ENCODE measurements at places on chromosomes 2 and 18. TPM values are rescaled to one million over a fixed set of nuclear protein-coding genes. Genes with fewer than 3 reads are reported as not detected.

GRCh38 chr2:62586981-62587380 lies 81.0 kb upstream of the TMEM17 start:
- no peak for DNase-seq
- H3K27ac ChIP-seq, result no peak overlapping the region
- H3K4me3 ChIP-seq, result no peak overlapping the region
- no peaks in the 10 kb centered on the region for H3K36me3 ChIP-seq

- no peak overlapping the region for H3K27ac ChIP-seq
- no peaks in the 10 kb centered on the region for H3K4me1 ChIP-seq
- DNase-seq, result no peak
Measured at GRCh38 chr2:106800976-106801655, 84.9 kb downstream of the ST6GAL2 start.

GRCh38 chr2:188869550-188869949 lies 104.6 kb upstream of the COL3A1 start:
- no peaks in the 10 kb centered on the region for H3K4me1 ChIP-seq
- H3K4me3 ChIP-seq, result no peak overlapping the region
- H3K36me3 ChIP-seq, result no peaks in the 10 kb centered on the region
- no peak overlapping the region for H3K27ac ChIP-seq

GRCh38 chr18:53566626-53567025 lies 657.8 kb downstream of the MBD2 start:
- H3K4me1 ChIP-seq, result no peaks in the 10 kb centered on the region
- peaks cover 3% of the 10 kb centered on the region for H3K27me3 ChIP-seq
- no peaks in the 10 kb centered on the region for H3K36me3 ChIP-seq

GRCh38 chr2:225004597-225004996 lies 37.7 kb downstream of the DOCK10 start:
- H3K27ac ChIP-seq, result peak overlapping the region; percentile 80
- DNase-seq, result no peak
- peaks cover 12% of the 10 kb centered on the region for H3K36me3 ChIP-seq

DNA sequence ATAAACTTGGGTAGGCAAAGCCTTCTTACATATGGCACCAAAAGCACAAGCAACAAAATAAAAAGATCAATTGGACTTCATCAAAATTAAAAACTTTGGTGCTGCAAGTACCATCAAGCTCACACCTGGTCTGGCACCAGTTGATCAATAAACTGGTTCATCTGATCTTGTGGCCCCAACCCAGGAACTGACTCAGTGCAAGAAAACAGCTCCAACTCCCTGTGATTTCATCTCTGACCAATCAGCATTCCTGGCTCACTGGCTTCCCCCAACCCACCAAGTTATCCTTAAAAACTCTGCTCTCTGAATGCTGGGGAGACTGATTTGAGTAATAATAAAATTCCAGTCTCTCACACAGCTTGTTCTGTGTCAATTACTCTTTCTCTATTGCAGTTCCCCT lies 8.4 kb downstream of the EPG5 start:
- no peak overlapping the region for H3K4me3 ChIP-seq
- no peaks in the 10 kb centered on the region for H3K27me3 ChIP-seq
- H3K36me3 ChIP-seq, result peaks cover 17% of the 10 kb centered on the region
- peak; percentile 15 for DNase-seq

DNA sequence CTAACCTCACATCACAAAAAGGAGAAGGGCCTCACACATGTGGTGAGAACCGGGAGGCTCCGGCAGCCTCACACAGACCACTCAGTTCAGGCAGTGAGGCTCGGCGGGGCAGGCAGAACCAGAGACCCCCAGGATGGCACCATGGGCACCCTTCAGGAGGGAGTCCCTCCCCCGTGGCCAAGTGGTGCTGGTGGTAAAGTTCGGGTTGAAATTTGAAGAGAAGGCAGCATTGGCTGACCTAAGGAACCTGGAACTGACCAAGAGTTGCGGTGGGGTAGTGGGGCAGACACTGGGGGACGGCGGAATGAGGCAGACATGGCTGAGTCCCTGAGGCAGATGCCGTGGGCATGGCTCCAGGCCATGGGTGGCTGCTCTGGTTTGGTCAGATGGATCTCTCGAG lies 239.3 kb upstream of the MYT1L start:
- no peaks in the 10 kb centered on the region for H3K27me3 ChIP-seq
- H3K36me3 ChIP-seq, result no peaks in the 10 kb centered on the region
- no peak for DNase-seq
- H3K4me1 ChIP-seq, result no peaks in the 10 kb centered on the region
- H3K4me3 ChIP-seq, result no peak overlapping the region

DNA sequence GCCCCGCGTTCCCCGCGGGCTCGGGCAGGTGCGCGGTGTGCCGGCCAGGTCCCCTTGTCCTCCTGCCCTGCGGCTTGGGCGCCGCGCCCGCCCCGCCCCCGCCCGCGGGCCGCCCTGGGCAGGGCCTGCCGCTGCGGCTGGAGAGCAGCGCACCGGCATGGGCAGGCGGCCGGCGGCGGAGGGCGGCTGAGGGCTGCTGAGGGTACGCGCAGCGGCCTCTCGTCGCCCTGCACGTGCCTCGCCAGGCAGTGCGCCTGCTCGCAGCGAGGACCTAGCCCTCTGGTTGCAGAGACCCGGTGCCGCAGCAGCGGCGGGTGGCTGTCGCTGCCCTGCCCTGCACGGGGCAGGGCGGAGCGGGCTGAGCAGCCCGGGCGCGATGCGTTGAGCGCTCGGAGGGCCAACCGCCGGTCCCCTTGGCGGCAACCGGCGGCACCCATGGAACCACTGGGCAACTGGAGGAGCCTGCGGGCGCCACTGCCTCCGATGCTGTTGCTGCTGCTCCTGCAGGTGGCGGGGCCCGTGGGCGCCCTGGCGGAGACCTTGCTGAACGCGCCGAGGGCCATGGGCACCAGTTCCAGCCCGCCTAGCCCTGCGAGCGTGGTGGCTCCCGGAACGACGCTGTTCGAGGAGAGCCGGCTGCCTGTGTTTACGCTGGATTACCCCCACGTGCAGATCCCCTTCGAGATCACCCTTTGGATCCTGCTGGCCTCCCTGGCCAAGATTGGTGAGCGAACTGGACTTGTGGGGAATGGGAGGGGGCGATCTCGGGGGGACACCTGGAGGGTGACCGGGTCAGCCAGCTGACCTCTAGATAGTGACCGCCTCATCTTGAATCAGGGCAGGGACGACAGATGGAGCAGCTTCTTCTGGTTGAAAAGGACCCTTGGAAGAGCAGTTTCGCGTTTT lies at the start of gene SLC9A2:
Gene SLC9A2, plus strand, starts transcription at position 140 of the 906 bp plus-strand sequence. Its CDS starts 296 bp downstream, at position 436.
- H3K4me3 ChIP-seq, result peak within 1 kb of the TSS; percentile 62
- peaks cover 60% of the 10 kb centered on the region for H3K27me3 ChIP-seq
- H3K36me3 ChIP-seq, result no peaks in the 10 kb centered on the region
- peak; percentile 21 for DNase-seq
- H3K27ac ChIP-seq, result no peak within 1 kb of the TSS

DNA sequence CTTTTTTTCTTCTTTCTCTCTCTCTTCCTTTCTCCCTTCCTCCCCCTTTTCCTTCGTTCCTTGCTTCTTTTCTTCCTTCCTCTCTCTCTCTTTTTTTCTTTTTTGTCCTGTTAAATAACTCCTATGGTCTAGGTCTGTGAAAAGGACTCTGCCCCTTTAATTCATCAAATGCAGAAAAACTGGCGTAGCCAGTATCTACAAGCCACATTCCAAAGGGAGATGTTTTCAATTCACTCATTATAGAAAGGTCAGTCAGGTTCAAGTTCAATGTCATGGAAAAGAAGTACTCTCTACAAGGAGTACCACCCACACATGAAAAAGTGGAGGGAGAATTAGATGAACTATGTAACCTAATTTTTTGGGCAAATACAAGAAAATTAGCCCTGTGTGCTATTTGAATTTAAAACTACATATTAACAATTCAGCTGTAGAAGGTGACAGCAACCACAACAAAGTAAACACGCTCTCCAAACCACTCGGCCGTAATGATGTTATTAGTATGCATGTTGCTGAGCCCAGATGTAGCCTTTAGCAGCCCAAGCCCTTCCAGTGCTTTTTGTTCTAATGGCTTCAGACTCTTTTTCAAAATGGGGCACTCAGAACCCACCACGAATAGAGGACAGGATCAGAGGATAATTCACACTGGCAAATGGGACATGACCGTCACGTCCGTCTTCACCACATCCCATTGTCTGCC lies 735.4 kb upstream of the FANCL start:
- peaks cover 6% of the 10 kb centered on the region for H3K27me3 ChIP-seq
- no peaks in the 10 kb centered on the region for H3K36me3 ChIP-seq
- no peak for DNase-seq
- no peak overlapping the region for H3K27ac ChIP-seq

GRCh38 chr2:225740086-225740485 lies 340.6 kb downstream of the NYAP2 start:
- no peaks in the 10 kb centered on the region for H3K4me1 ChIP-seq
- H3K27me3 ChIP-seq, result peaks cover 3% of the 10 kb centered on the region
- DNase-seq, result no peak
- no peaks in the 10 kb centered on the region for H3K36me3 ChIP-seq

DNA sequence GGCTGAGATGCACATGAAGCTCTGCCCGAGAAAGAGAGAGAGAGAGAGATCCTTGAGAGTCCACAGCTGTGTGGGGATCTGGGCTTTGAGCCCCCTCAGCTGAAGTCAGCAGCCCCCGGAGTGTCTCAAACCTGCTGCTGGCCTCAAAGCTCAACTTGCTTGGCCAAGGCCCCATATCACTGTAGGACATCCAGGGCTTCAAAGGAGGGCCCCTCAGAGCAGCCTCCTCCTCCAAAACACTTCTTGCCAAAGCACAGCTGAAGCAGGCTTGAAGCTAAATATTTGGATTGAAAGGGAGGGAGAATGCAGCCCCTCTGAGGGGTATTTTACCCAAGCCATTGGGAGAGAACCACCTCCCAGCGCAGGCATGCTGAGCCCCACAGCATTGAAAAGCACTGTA lies 357.6 kb downstream of the OSR1 start:
- no peaks in the 10 kb centered on the region for H3K36me3 ChIP-seq
- no peaks in the 10 kb centered on the region for H3K4me1 ChIP-seq
- H3K27me3 ChIP-seq, result no peaks in the 10 kb centered on the region
- no peak overlapping the region for H3K4me3 ChIP-seq
- DNase-seq, result no peak

GRCh38 chr2:176814740-176815367 lies 397.7 kb upstream of the HNRNPA3 start:
- H3K4me1 ChIP-seq, result peaks cover 12% of the 10 kb centered on the region
- no peak overlapping the region for H3K4me3 ChIP-seq
- no peaks in the 10 kb centered on the region for H3K27me3 ChIP-seq

DNA sequence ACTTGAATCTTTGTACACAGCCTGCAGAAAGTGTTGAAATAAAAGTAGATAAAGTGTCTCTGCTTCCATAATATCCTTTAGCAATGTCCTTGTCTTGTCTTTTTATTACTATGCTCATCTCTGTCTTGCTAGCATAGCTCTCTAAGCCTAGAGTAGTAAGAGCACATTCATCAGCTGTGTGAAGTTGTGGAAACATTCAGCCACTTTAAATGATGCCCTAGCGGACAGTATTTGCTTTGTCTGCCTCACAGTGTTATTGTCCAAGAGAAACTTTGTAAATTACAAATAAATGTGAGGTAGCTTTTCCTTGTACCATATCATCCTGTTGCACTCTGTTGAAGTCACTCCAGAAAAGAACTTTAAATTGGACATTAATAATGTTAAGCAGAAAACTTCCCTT lies 60.3 kb upstream of the TTC21B start:
- H3K4me3 ChIP-seq, result no peak overlapping the region
- H3K27me3 ChIP-seq, result peaks cover 8% of the 10 kb centered on the region
- DNase-seq, result no peak
- no peaks in the 10 kb centered on the region for H3K36me3 ChIP-seq

DNA sequence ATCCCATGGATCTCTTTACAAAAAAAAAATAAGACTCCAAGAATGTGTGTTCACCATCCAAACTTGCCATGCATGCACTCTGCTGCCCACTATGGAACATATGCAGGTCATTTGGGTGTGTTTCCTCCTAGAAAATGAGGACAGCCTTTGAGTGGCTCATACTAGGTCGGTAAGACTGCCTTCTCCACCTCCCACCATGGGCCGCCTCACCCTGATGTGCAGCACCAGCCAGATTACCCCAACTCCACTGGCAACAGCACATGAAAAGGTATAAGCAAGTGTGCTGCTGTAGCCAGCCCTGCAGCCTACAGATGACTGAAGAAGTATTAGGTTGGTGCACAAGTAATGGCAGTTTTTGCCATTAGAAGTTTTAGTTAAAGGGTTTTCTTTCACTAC lies 214.2 kb downstream of the ATAD2B start:
- no peak overlapping the region for H3K4me3 ChIP-seq
- H3K27ac ChIP-seq, result no peak overlapping the region
- H3K27me3 ChIP-seq, result no peaks in the 10 kb centered on the region

DNA sequence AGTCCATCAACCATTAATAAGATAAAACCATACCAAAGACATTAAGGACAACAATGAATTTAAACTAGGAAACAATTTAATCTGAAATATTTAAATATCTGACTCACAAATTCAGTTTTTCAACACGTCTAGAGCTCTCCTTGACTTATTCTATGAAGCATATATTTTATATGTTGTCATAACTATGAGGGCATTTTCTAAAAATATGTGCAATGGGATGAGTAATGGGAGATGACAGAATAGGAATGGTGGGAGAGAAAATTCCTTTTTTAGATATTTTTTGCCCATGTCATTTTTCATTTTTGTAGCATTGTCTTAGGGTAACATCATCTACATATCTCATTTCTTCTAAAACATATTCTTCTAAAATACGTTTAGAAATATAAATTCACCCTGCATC lies 79.2 kb upstream of the CDH2 start:
- no peaks in the 10 kb centered on the region for H3K36me3 ChIP-seq
- no peak for DNase-seq
- no peaks in the 10 kb centered on the region for H3K27me3 ChIP-seq
- H3K4me3 ChIP-seq, result no peak overlapping the region
- no peak overlapping the region for H3K27ac ChIP-seq

Gene SCN7A
- total RNA-seq, result not detected

Gene CNGA3
- total RNA-seq, result not detected

Gene ACTG2
- not detected for total RNA-seq

Gene CFAP210
- total RNA-seq, result not detected

Gene SH3RF3
- total RNA-seq, result 2.0 TPM

Gene CNRIP1
- not detected for total RNA-seq

Gene KCNK3
- not detected for total RNA-seq

Gene CHMP1B
- 23.2 TPM for total RNA-seq

Data from activated naive CD4-positive, alpha-beta T cell treated with anti-CD3 and anti-CD28 coated beads for 36 hours (primary cell).